ENCODE measurements at places on chromosomes 6 and 20.
A peak's percentile ranks its signal among the peaks of the same experiment; 100 is the strongest.

- DNase-seq: no peak
Observed at GRCh38 chr6:119346450-119346849, 3.1 kb downstream of the MAN1A1 start.

DNA sequence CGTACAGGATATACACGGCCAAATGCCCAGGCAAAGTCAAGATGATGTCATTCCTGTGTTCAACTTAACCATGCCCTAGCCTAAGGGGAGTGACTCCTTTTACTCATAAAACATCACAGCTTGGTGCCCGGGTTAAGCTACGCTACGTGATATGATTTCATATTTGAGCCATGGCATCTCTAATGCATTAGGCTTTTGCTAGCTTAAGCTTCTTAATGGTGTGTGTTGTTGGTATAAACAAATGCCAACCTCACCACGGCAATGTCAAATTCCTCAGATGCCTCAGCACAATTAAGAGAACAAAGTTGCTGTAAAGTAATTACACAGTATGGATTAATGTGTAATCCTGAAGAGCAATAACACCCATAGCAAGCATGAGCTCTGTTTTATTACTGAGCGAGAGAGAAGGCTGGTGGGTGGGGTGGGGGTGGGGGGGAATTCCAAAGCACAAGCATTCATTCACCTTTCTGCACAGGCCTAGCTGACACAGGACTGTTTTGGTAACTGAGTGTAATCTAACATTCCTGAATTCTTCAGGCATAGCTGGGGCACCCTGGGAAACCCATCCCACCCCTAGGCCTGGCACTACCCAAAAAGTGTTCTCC is 44.7 kb upstream of the CNKSR3 start:
- peak; percentile 3 for DNase-seq

DNA sequence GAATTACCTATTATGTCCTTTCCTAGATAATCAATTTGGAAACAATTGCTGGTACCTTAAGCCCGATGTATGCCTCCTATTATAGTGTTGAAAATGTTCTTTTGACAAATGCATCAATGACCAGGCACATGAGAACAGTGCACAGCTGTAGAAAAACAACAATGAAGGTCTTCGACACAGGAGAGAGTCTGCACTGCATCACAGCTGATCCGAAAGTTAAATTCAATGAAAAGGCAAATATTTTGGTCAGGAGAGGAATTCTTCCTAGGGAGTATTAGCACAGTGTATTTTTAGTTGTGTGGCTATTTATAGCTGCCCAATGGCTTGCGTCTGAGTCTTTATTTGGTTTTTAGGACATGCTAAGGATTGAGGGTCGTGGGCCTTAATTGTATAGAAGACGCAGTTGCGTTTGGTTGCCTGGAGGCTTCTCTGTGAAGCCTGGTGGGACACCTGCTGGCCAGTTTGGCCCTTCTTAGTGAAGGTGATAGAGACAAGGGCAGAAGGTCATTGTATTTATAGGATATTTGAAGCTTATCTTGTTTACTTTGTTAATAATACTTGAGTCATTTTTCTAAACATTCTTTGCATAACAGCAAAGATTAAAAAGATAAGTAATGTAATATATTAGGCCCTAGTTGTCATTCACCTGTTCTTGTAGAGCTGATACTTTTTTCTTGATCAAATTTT is 72.3 kb downstream of the CDYL start:
- DNase-seq: no peak

DNA sequence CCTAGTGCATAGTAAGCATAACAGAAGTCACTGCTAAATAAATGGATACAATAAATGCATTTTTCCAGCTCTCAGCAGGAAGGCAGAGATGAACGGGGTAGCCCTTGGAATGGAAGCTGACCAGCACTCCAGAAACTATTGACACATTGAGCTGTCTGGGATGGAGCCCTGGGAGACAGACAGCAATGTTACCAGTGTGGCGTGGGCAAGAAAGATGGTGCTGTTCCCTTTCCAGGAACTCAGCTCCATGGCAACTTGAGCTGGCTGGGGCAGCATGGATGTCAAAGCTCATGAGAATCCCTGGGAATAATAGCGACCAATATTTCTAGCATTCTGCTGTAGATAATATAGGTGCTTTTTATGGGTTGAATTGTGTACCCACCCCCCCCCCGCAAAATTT is 104.3 kb upstream of the PTPRT start:
- DNase-seq: no peak

DNA sequence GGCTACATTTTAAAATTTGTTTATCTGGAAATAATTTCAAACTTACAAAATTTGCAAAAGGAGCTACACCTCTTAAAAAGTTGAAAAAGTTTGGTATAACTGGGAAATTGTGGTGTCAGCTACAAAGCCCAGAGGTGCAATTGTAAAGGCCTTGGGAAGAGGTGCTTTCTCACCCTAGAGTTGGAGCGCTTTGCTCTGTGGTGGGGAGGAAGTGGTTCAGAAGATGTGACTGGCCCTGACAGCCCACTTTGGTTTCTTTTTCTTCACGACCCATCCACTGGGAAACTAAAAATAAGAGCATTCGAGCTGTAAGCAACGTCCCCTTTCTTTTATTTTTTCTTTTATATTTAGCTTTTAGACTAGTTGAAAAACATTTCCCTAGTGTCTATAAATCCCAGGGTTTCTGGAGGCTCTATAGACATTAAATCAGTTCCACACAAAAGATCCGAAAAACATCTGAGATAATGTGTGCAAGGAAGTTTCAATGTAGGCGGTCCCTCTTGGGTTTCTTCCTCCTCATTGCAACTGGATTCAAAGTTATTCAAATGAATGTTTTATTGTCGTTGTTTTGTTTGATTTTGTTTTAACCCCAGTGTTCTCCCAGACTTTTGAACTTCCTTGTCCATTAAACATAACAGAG is 397.8 kb downstream of the KIF16B start:
- DNase-seq: no peak
